ENCODE measurements at places on chromosomes 3 and 15.

DNA sequence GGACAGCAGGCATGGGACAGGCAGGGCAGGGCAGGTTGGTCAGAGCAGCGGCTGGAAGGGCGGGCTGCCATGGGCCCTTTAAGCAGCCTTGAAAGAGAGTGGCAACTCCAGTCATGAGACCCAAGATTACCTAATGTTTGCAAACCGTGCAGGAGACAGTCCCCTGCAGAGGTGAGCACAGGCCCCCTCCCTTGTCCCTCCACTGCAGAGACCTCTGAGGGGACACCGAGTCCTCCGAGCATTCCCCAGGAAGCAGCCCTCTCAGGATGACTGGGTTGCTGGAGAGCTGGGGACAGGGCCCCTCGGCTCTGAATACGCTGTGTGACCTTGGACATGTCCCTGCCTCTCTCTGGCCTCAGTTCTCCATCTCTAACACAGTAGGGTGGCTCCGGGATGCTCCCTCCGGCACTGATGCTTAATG is 81.4 kb downstream of the IQSEC1 start:
- no peak for DNase-seq

GRCh38 chr3:42092006-42092405 is 849 bp downstream of the TRAK1 start:
- DNase-seq = no peak

DNA sequence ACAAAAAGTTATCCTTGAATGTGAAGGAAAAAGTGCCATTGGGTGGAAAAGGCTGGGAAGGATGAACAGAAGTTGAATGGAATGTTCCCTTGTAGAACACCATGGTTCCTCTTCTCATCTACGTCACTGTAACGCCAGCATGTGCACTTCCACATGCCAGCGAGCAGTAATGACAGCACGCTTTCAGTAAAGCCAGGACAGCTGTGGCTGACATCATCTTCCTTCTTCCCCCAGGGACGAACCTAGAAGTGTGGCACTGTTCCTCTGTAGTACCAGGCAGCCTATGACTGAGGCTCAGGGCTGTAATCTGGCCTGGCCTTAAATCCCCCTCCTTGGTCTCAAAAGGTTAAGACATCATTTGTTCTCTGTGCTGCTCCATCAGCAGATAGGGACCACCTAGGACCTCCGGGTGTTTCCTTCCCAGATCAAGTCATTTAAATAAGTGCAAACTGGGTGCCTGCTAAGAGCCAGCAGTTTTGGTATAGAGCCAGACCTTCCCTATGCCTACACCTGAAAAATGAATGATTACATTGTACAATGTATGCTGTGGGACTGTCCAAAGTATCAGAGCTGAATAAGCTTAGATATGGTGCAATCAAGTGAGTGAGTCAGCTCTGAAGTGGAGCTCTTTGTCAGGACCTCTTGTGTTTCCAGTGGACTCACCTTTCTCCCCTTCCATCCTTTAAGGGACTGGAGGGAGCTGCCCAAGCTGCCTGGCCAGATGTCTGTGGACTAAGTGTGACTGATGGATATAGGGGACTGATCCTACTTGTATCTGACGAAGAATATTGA is 5.6 kb upstream of the SRPRB start:
- DNase-seq = no peak

GRCh38 chr3:171282041-171282440 is 178.2 kb downstream of the TNIK start:
- no peak for DNase-seq

GRCh38 chr3:45552794-45553371 is 41.7 kb upstream of the LIMD1 start:
- no peak for DNase-seq

GRCh38 chr3:64067506-64068346 is 44.4 kb upstream of the PSMD6 start:
- DNase-seq = no peak

DNA sequence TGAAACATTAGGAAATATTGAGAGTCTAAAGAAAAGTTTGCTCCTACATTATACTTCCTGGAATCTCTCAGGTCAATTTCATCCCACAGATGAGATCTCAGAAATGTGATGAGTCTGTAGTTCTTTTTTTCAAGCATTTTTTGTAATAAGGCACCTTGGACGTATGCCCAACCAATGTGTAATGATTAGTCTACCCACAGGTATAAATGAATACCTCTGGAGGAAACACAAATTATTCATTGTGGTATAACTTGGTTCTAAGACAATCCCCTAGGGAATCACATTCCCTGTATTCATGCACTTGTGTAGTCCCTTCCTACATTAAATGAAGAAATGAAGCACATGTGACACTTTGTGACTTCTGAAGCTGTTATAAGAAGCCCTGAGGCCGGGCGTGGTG is 596.2 kb upstream of the UBE2E2 start:
- no peak for DNase-seq

GRCh38 chr3:157248590-157249422 is 88.9 kb upstream of the CCNL1 start:
- no peak for DNase-seq

GRCh38 chr3:52333869-52334557 is 17.9 kb downstream of the DNAH1 start:
- no peak for DNase-seq

DNA sequence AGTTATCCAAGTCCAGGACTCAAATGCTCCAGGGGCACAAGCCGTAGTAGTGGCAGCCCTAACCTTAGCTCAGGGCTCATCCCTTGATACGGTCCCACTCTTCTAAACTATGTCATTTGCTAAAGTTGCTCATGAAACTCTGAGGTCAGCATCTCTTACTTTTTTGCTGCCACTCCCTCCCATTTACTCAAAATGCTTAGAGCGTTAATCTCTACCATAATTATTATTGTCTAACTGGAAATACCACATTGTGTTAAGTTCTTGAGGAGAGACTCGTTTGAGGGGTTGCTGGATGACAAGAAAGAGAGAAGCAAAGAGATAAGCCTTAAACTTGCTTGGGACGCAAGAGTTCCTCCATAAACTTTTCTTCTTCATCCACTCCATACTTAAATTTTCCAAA is 26.9 kb upstream of the TMOD3 start:
- DNase-seq = no peak

DNA sequence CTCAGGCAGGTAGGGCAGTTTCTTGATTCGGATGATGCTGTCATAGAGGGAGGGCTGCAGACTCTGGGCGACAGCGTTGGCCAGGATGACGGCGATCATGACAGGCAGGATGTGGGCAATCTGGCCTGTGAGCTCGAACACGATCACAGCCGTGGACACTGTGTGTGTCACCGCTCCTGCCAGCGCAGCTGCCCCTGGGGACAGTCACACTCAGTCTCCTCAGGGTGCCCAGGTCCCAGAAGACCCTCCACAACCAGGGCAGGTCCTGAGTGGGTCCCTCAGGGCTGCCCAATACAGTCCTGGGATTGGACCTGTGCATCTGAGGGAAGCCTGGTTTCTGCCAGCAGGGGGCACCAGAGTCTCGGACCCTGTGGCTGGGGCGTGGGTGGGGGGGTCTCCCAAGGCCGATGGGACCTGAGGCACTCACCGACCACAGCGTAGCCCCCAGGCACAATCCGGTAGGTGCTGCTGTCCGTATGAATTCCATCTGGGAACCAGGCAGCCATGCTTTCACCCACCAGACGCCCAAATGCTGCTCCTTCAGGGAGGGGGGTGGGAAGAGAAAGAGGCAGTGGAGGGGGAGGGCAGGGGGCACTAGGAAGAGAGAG is 7.2 kb downstream of the CLCN2 start:
- peak; percentile 61 for DNase-seq

DNA sequence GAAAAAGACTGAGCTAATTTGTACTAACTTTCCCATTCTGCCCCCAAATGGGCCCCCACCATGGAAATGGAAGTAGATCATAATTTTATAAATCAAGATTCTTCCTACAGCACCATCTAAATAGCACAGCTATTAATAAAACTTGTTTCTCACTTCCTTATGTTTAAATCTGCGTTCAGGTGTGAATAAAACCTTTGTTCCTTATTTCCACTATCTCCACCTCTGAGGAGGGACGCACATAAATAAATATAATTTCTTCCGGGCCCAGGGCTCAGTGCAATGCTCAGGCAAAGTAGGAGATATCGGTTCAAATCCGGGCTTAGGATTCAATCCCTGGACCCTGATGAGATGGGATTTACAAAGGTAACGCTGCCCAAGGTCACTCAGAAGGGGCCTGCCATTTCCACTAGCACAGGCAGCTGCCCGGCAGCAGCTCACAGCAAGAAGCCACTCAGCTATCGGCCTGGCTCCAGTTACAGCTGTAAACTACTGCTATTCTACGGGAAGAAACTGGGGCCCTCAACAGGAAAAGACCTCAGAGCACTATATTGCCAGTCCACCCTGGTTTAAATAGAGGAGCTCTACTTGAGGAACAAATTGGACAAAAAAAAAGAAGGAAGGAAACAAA is 52.5 kb downstream of the FOXP1 start:
- DNase-seq = no peak

- no peak for DNase-seq
Observed at GRCh38 chr15:42338500-42338899, 20.8 kb upstream of the CAPN3 start.

GRCh38 chr3:116291141-116291540 is 154.1 kb downstream of the LSAMP start:
- DNase-seq = no peak

- DNase-seq = no peak
Observed at GRCh38 chr3:191455257-191455952, 5.6 kb upstream of the PYDC2 start.

GRCh38 chr3:125110016-125110875 is 54.4 kb upstream of the HEG1 start:
- no peak for DNase-seq

- no peak for DNase-seq
Observed at GRCh38 chr15:52013151-52013791, 5.7 kb upstream of the MAPK6 start.

DNA sequence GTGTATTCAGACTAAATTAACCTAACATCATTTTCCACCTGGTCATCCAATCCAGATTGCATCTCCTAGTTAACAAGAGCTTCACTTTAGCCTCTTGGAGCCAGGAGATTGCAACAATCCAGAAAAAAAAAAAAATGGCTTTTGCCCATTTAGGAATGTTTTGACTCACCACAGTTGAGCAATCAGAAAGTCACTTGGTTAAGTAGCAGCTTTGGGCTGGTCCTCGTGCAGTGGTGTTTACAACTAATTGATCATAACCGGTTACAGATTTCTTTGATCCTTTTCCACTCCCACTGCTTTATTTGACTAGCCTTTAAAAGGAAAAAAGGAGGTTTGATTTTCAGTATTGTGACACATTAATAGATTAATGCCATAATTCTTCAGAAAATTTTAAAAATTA is 688.8 kb upstream of the CCDC54 start:
- DNase-seq = no peak
